ENCODE measurements at places on chromosomes 4 and X.

GRCh38 chr4:113815826-113816225 lies 54.3 kb upstream of the CAMK2D start:
- no peak for DNase-seq

DNA sequence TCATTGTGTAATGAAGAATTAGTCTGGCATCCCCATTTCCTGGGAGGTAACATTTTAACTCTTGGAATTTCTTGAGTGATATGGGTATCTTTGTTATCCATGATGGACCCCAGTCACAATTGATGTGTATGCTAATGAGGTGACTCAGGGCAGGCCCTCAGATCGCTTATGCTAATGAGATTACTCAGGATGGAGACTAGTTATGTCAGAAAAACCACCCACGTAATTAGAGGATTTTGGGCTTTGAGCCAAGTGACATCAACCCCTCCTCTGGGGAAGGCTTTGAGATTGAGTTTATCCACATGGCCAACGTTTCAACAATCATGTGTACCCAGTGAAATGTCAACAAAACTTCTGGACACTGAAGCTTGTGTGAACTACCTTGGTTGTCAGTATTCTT lies 772.7 kb downstream of the STPG2 start:
- no peak for DNase-seq

DNA sequence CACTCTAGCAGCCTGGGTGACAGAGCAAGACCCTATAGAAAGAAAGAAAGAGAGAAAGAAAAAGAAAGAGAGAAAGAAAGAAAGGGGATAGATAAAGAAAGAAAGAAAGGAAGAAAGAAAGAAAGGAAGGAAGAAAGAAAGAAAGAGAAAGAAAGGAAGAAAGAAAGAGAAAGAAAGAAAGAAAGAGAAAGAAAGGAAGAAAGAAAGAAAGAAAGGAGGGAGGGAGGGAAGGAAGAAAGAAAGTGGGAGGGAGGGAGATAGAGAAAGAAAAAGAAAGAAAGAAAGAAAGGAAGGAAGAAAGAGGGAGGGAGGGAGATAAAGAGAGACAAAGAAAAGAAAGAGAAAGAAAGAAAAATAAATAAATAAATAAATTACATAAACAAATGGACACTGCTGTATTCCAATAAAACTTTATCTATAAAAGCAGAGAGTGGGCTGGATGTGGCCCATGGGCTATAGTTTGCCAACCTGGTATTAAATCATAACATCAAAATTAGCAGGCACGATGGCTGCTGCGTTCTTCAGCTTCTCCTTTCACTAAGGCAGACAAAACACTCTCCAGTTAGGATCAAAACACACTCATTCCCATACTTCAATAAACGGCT lies 165.0 kb downstream of the ZNF674 start:
- no peak for DNase-seq

GRCh38 chr4:1152290-1152689 lies 20.1 kb downstream of the SPON2 start:
- DNase-seq, result no peak

DNA sequence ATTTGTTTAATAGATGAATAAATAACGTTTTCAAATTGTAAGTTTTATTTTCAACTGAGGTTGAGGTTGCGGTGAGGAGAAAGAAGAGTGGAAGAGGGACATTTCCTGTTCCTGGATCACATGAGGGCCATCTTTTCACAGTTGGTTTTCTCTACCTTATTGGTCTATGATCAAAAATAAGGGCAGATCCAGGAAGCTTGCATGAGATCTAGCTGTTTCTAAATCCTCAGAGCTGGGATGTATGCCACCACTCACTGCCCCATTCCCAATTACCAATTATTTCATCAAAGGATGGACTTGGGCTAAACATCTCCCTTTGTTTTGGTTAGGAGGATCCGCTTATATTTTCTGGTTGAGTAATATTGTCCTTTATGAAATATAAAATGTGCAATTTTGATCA lies 104.8 kb upstream of the TLL1 start:
- DNase-seq, result no peak

- DNase-seq, result no peak
These were observed 27.2 kb upstream of the IGSF1 start for GRCh38 chrX:131316260-131316659.

DNA sequence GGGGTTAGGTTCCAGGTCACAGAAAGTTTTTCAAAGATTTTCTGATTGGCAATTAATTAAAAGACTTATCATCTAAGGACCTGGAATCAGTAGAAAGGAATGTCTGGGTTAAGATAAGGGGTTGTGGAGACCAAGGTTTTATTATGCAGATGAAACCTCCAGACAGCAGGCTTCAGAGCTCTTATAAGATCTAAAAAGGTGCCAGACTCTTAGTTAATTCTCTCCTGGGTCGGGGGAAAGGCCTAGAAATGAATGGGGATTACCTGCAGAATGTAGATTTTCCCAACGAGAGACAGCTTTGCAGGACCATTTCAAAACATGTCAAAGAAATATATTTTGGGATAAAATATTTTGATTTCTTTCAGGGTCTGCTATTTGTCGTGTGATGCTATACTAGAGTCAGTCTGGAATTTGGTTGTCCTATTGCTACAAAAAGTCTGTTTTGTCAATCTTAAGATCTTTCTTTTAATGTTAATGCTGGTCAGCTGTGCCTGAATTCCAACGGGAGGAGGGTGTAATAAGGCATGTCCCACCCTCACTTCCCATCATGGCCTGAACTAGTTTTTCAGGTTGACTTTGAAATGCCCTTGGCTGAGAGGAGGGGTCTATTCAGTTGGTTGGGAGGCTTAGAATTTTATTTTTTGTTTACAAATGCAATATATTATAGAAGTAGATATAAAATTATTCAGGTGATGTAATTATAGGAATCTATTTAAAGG lies 15.8 kb downstream of the EGF start:
- no peak for DNase-seq

DNA sequence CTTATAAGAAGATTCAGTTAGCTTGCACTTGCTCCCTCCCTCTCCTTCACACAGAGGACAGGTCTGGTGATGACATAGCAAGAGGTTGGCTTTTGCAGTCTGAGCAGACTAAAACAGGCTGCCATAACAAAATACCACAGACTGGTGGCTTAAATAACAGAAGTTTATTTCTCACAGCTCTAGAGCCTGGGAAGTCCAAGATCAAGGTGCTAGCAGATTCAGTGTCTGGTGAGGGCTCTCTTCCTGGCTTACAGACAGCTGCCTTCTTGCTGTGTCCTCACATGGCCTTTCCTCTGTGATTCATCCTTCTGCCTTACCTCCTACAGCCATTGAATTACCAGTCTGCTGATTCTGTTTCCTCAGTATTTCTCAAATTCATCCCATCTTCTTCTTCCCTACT lies 13.1 kb downstream of the RP2 start:
- DNase-seq, result no peak

DNA sequence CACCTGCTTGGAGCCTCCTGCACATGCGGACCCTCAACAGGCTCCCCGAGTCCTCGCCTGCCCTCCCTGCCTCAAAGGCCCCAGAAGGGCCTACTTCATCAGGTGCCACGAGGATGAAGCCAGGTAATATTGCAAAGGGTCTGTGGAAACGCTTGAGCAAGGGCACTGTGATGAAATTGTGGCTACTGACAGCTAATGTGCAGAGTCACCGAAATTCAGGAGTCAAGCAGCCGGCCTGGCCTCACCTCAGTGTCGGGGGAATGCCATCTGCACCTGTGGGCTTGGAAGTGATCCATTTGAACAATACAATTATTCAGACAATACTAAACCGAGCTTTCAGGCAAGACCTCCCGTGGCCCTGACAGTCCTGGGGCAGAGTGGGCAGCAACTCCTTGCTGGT lies 3.1 kb upstream of the FGFR3 start:
- no peak for DNase-seq

GRCh38 chr4:5110901-5111300 lies 59.6 kb downstream of the STK32B start:
- DNase-seq, result no peak

GRCh38 chrX:45537936-45538335 lies 337.3 kb upstream of the DIPK2B start:
- no peak for DNase-seq

GRCh38 chr4:73257651-73258435 lies 755 bp downstream of the ANKRD17 start:
- no peak for DNase-seq

- no peak for DNase-seq
These were observed 267.4 kb downstream of the IL1RAPL2 start for GRCh38 chrX:104833401-104833800.

All from nephron progenitor cell (in vitro differentiated cells).